Spinal cord (tissue), 10 donors: ENCODE measurements at places on chromosomes 4 and X.

- no peak for DNase-seq
Observed at GRCh38 chrX:128365492-128365891, 313.3 kb upstream of the ACTRT1 start.

DNA sequence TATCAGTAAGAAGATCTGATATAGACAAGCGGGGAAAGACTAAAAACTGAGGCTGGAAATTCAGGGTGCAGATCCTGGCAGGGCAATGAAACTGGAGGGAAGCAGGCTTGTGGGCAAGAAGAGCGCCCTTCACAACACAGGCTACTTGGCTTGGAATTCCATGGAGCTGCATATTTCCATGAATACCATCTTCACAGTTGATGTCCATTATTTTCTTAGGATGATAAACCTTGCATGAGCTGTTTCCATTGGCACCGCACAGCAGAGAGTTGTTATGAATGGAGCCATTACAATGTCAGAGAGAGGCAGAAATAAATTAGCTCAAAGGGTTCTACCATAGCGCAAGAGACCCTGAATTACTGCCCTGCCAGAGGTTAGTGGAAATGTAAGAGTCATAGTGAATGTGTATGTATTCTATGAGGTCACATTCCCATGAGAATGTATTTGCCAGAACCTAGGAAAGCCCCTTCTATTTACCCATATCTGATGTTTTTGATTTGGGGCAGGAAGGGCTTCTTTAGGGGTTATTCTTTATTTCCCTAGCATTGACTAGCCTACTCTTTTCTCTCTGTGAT is 215.6 kb downstream of the PALLD start:
- DNase-seq = peak; percentile 12

GRCh38 chr4:5203309-5203992 is 152.2 kb downstream of the STK32B start:
- DNase-seq = no peak

DNA sequence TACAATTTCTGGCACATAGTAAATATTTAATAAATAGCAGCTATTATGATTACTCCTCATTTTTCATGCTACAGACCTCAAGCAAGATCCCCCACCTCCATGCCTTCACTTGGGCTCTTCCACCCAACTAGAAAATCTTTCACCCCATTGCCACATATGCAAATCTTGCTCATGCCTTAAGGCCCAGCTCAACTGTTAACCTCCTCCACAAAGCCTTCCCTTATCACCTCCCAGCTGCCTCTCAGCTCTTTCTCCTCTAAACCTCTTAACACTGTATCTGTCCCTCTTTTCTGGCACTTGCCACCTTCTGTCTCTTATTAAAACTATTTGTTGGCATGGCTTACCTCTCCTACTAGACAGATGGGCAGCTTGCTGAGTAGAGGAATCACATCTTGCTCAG is 51.5 kb downstream of the PJA1 start:
- DNase-seq = no peak
